Hepatocyte (in vitro differentiated cells): ENCODE measurements at places on chromosomes 3 and 15. TPM values are rescaled to one million over a fixed set of nuclear protein-coding genes. Genes with fewer than 3 reads are reported as not detected.

- DNase-seq, result no peak
- H3K4me1 ChIP-seq, result no peaks in the 10 kb centered on the region
- no peak overlapping the region for H3K4me3 ChIP-seq
- no peaks in the 10 kb centered on the region for H3K27me3 ChIP-seq
- no peak overlapping the region for H3K27ac ChIP-seq
- H3K36me3 ChIP-seq, result no peaks in the 10 kb centered on the region
Observed at GRCh38 chr3:122952520-122952919, 75.0 kb downstream of the SEMA5B start.

- no peaks in the 10 kb centered on the region for H3K27me3 ChIP-seq
- no peak overlapping the region for H3K27ac ChIP-seq
- no peaks in the 10 kb centered on the region for H3K36me3 ChIP-seq
- peaks cover 3% of the 10 kb centered on the region for H3K4me1 ChIP-seq
- no peak overlapping the region for H3K4me3 ChIP-seq
- DNase-seq, result no peak
Observed at GRCh38 chr15:98977441-98977840, 30.2 kb downstream of the PGPEP1L start.

GRCh38 chr3:133935843-133936769 lies 40.4 kb upstream of the RAB6B start:
- H3K4me1 ChIP-seq, result peaks cover 3% of the 10 kb centered on the region
- H3K36me3 ChIP-seq, result no peaks in the 10 kb centered on the region
- no peak for DNase-seq
- H3K27me3 ChIP-seq, result no peaks in the 10 kb centered on the region

CSPG5 gene
- total RNA-seq, result 0.44 and 0.47 TPM in 2 replicates

GRCh38 chr3:85254738-85255137 lies 295.9 kb downstream of the CADM2 start:
- DNase-seq, result no peak
- no peaks in the 10 kb centered on the region for H3K36me3 ChIP-seq
- no peaks in the 10 kb centered on the region for H3K27me3 ChIP-seq
- no peaks in the 10 kb centered on the region for H3K4me1 ChIP-seq

DNA sequence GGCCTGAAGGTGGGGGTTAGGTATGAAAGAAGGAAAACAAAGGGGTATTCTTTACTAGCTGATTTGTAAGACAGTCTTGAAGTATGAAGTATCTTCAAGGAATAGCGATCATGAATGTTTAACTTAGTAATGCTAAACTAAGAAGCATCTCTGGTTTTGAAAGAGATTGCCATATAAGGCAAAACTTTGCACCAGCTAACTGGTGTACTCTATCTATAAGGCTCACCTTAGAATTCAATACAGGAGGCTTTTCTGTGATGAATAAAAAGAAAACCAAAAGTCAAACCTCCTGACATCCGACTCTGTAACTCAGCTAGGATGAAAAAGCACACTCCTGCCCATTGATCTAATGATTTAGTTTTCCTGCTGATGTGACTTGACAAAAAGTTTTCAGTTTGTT lies 54.7 kb downstream of the FOXP1 start:
- no peaks in the 10 kb centered on the region for H3K36me3 ChIP-seq
- H3K4me3 ChIP-seq, result no peak overlapping the region
- H3K27ac ChIP-seq, result no peak overlapping the region
- no peak for DNase-seq
- no peaks in the 10 kb centered on the region for H3K27me3 ChIP-seq

DNA sequence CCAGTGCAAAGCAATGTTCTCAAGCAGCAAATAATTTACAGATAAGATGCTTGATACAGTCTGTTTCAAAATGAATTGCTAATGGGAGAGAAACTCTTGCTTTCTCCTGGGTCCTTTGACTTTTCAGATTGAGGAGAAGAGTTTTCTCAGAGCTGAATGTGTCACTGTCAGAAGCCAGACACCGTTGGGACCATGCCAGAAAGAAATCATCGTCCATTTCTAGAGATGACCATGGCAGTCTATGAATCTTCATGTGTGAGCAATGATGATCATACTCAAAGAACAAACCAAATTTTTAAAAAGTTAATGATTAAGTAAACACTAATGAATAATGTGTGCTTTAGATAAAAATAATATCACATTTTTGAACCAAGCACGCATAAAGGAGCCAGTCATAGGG lies 77.6 kb downstream of the ZNF385D start:
- no peaks in the 10 kb centered on the region for H3K27me3 ChIP-seq
- no peak overlapping the region for H3K4me3 ChIP-seq
- H3K27ac ChIP-seq, result no peak overlapping the region
- H3K4me1 ChIP-seq, result no peaks in the 10 kb centered on the region

- H3K4me3 ChIP-seq, result no peak overlapping the region
- peaks cover 11% of the 10 kb centered on the region for H3K4me1 ChIP-seq
- no peaks in the 10 kb centered on the region for H3K36me3 ChIP-seq
- DNase-seq, result no peak
- H3K27ac ChIP-seq, result no peak overlapping the region
Observed at GRCh38 chr3:127137113-127137512, 55.8 kb upstream of the PRR23E start.

- H3K4me3 ChIP-seq, result no peak overlapping the region
- H3K27ac ChIP-seq, result no peak overlapping the region
- no peak for DNase-seq
- H3K27me3 ChIP-seq, result no peaks in the 10 kb centered on the region
Observed at GRCh38 chr15:48096355-48096786, 24.4 kb upstream of the SLC24A5 start.

DNA sequence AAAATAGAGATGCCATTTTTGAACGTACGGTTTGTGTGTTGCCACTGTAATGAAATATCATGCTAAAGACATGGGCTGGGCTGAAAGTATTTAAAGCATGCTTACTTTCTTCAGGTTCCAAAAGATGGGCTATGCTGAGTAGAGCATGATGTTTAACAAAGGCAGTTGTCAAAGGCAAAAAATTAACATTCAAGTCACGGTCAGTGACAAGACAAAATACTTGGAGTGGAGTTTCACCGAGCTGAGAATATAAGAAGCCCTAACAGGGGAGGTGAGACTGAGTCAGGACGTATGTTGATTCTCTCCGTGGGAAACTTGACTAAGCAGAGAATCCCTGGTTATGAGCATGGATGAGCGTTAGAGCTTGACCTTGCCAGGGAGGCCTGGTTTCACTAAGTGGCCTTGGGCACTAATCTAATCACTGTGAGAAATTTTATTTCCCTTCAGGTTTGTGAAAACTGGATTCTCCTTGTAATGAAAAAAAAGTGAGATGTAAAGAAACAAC lies 218.2 kb upstream of the ADAMTS9 start:
- H3K27ac ChIP-seq, result no peak overlapping the region
- H3K4me1 ChIP-seq, result peaks cover 16% of the 10 kb centered on the region
- no peaks in the 10 kb centered on the region for H3K36me3 ChIP-seq
- H3K4me3 ChIP-seq, result no peak overlapping the region
- H3K27me3 ChIP-seq, result no peaks in the 10 kb centered on the region

GRCh38 chr3:62277986-62278385 lies 95.4 kb downstream of the FEZF2 start:
- no peak overlapping the region for H3K27ac ChIP-seq
- no peaks in the 10 kb centered on the region for H3K36me3 ChIP-seq
- H3K4me1 ChIP-seq, result no peaks in the 10 kb centered on the region

ATRIP gene
- 4.5 and 4.9 TPM in 2 replicates for total RNA-seq

- no peak for DNase-seq
- no peak overlapping the region for H3K27ac ChIP-seq
- no peaks in the 10 kb centered on the region for H3K27me3 ChIP-seq
- H3K36me3 ChIP-seq, result no peaks in the 10 kb centered on the region
- no peaks in the 10 kb centered on the region for H3K4me1 ChIP-seq
Observed at GRCh38 chr3:196377321-196377720, 39.1 kb upstream of the TM4SF19 start.

CIDEC gene
- total RNA-seq, result 16.6 and 20.4 TPM in 2 replicates
